ENCODE measurements at places on chromosomes 7 and 10.

- no peak for DNase-seq
Measured at GRCh38 chr7:117118579-117119180, 165.4 kb downstream of the ST7 start.

DNA sequence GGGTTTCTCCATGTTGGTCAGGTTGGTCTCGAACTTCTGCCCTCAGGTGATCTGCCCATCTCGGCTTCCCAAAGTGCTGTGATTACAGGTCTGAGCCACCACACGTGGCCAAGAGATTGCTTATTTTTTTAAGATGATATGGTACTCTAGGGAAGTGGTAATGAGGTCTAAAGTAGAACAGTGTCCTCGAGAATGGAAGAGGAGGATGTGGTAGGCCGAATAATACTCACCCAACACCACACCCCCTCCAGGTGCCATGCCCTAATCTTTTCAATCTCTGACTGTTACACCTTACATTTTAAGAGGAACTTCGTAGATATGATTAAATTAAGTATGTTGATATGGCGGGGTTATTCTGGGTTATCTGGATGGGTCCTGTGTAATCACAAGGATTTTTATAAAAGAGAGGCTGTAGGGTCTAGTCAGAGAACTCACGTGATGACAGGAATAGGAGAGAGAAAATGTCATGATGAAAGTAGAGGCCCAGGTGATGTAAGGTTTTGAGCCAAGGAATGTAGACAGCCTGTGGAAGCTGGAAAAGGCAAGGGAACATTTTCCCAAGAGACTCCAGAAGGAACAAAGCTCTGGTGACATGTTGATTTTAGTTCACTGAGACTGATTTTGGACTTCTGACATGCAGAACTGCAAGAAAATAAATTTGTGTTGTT, 29.5 kb downstream of the CDK13 start:
- no peak for DNase-seq

DNA sequence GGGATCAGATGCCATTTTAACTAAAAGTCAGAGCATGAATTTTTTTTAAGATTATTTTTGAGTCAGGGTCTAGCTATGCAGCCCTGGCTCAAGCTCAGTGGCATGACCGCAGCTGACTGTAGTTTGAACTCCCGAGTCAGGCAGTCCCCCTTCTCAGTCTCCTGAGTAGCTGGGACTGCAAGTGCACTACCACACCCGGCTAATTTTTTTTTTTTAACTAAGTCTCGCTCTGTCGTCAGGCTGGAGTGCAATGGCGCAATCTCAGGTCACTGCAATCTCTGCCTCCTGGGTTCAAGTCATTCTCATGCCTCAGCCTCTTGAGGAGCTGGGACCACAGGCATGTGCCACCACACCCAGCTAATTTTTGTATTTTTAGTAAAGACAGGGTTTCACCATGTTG, 7.8 kb downstream of the TAS2R41 start:
- no peak for DNase-seq

DNA sequence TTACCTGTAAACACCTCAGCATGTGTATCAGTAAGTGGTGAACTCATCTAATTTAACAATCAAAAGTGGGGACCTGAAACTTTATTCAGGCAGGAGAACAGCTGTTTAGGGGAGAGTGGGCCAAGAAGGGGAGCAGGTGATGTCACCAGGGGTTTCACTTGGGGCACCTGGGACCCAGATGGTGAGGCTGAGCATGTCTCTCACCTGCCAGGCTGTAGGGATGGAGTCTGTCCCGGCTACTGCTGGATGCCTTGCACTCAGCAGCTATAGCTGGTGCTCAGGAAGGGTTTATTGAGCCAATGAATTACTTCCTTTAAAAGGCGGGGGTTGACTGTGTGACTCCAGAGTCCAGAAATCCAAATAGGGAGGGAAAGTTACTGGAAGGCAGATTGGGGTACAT, 23.0 kb downstream of the CDH23 start:
- DNase-seq: no peak

DNA sequence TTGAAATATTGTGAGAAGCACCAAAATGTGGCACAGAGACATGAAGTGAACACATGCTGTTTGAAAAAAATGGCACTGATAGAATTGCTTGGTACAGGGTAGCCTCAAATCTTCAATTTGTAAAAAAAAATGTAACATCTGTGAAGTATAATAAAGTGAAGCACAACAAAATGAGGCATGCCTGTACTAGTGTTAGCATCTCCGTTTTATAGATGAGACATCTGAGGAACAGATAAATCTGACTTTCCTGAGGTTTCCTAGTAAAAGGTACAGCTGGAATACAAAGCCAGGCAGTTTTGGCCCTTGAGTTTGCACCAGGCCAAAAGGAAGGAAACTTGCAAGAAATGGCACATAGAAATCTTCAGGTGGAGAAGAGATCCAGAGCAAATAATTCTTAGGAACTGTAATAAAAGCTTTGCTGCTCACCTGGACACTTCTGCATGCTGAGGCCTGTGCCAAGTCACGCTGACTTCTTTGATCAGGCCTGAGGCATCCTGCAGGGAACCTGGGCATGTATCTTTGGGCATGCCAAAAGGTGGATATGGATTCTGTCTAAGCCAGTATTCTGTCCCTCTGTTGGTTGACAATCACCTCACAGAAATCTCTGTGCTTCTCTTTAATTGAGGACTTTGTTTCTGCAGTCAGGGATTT, 251.5 kb upstream of the PLPP4 start:
- DNase-seq: no peak

GRCh38 chr7:41459183-41459582, 243.7 kb downstream of the INHBA start:
- DNase-seq: no peak

DNA sequence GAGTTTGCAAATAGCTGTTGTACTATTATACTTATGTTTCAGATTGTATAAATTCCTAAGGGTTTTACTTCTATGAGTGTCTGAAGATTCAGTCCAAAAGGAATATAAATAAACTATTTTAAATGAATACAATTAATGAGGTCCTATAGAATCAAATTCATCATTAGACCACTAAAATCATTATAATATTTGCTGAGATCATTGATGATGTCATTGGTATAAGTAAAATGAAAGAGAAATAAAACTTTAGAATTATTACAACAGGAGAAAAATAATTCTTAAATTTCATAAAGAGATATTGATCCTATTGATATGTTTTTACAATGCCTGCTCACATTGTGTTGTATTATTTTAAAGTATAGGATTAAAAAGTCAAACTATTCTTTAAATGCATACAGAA, 544.0 kb upstream of the ZWINT start:
- no peak for DNase-seq

GRCh38 chr7:35992436-35992835, 160.6 kb upstream of the EEPD1 start:
- no peak for DNase-seq

Measured in activated naive CD4-positive, alpha-beta T cell (primary cell).